ENCODE measurements at places on chromosomes 6 and 20. TPM values are rescaled to one million over a fixed set of nuclear protein-coding genes. Genes with fewer than 3 reads are reported as not detected.

Gene PIGT
- 70.6 TPM for total RNA-seq

Gene MAFB
- 0.05 TPM for total RNA-seq

Gene KHDC1L
- not detected for total RNA-seq

Gene DSP
- total RNA-seq = 0.02 TPM

Gene KHDRBS2
- total RNA-seq = not detected

Gene BPHL
- total RNA-seq = 8.6 TPM

Gene TTLL9
- total RNA-seq = not detected
